Jurkat, Clone E6-1 (cell line): ENCODE measurements at places on chromosomes 5 and 9.

- DNase-seq, result no peak
Measured at GRCh38 chr9:71676460-71676859, 91.9 kb downstream of the CEMIP2 start.

DNA sequence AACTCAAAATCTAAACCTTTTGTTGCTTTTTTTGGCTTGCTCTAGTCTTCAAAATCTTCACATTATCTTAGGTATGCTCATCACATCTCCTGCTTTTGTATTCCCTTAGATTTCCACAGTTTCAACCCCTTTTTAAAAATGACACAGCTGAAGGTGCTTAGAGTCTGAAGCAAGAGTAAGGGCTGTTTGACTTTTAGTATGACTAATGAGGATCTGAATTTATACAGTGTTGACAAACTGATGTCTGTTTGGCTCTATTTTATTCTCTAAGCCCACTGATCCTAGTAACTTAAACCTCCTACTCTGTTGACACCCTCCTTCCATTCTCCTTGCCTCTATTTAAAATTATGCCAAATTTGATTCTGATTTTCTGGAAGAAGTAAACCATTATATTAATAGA is 200.1 kb downstream of the MCTP1 start:
- no peak for DNase-seq

- DNase-seq, result no peak
Measured at GRCh38 chr9:130292106-130292505, 26.5 kb downstream of the HMCN2 start.

- no peak for DNase-seq
Measured at GRCh38 chr5:173015192-173015591, 31.6 kb downstream of the ATP6V0E1 start.

DNA sequence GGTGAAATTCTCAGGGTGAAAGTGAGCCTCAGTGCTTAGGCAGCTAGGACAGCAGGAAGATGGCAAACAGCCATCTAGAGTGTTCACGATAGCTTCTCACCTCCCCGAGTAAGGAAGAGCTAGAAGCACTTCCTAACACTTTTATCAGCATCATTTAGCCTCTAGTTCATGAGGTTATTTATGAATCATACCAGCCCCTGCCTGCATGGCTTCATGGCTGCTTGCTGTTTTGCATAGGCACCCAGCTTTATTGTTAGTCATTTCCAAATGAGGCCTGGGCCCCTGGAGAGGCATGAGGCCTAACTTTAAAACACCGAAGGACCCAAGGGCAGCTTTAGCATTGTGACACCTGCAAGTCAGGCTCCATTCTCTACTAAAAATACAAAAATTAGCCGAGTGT is 134.9 kb upstream of the PANK3 start:
- no peak for DNase-seq

GRCh38 chr9:135684691-135685090 is 14.6 kb downstream of the SOHLH1 start:
- DNase-seq, result no peak

DNA sequence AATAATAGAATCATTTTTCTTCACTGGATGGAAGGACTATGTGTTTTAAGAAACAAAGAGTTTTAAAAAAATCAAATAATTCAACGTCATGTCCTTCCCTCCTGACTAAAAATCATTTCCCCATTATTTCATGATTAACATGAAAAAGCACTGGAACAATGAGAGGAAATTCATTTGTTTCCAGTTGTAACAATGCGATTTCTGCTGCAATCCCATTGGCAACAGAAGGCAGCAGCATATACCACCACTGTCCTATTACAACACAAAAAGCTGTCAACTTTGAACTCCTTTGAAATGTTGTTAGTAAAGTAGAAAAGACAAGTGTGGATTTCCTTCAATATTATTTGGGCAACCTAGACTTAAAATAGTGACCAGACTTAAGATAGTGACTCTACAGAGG is 3.1 kb downstream of the C5orf63 start:
- DNase-seq, result no peak
